ENCODE measurements at places on chromosomes 7 and 10.

DNA sequence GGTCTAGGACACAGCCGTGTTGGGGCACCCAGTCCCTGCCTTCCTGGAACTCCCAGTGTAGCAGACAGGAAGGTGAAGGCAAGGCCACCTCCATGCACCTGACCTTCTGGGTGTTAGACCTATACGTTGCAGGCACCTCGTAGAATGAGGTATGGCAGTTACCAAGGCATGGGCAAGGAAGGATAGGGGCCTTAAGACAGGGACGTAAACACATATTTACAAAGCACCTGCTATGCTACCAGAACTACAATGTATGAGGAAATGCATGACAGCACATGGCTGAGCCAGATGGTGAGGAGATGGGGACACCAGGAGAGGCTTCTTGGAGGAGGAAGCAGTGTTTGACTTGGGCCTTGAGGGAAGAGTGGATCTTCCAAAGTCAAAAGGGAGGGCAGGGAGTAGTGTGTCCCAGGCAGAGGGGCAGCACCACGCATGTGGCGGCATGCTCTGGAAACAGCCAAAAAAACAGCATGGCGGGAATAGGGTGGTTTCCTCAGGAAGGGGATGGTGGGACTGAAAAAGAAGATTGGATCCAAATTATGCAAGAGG, 231.2 kb downstream of the FANK1 start:
- H3K36me3 ChIP-seq: no peaks in the 10 kb centered on the region
- H3K27ac ChIP-seq: no peak overlapping the region
- no peaks in the 10 kb centered on the region for H3K4me1 ChIP-seq
- H3K27me3 ChIP-seq: no peaks in the 10 kb centered on the region

DNA sequence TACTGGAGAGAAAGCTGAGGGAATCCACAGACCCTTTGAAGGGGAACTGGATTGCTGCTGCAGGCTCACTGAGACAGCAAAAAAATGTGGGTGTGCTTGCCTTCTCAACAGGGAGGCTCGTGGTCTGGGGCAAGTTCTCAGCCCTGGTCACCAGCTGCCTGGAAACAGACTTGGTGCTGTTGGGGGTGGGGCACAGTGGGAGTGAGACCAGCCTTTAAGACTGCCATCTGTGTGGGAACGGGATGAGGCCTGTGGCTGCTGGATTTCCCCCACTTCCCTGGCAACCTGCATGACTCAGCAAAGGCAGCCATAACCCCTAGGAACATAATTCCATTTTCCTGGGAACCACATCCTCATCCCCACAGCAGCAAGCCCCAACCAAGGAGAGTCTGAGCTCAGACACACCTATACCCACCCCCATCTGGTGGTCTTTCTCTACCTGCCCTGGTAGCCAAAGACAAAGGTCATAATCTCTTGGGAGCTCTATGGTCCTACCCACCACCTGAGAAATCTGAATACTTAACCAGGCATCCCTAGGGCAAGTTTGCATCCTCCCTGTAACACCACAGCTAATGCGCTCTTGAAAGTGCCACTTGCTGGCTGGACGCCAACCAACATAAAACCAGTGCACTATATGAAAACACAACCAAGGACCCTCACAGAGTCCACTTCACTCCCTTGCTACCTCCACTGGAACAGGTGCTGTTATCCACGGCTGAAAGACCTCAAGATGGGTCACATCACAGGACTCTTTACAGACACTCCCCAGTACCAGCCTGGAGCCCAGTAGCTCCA, 45.0 kb upstream of the TFEC start:
- H3K4me3 ChIP-seq: no peak overlapping the region
- peak; percentile 34 for DNase-seq
- no peaks in the 10 kb centered on the region for H3K36me3 ChIP-seq
- H3K27me3 ChIP-seq: no peaks in the 10 kb centered on the region

DNA sequence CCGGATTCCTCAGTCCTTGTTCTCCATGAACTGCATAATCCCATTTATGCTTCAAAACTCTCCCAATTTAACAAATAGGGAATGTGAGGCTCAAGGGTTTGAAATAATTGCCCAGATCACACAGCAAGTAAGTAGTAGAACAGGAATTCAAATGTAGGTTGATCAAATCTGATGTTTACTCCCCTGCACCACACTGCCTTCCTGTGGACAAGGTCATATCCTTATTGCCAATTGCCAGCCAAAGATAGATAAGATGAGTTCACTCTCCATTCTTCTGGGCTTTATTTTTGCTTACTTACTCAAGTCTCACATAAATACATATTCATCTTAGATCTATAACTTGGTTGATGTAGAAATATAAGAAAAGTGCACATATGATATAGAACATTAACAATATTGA, 435.2 kb upstream of the ETV1 start:
- DNase-seq: no peak
- H3K27ac ChIP-seq: no peak overlapping the region
- no peaks in the 10 kb centered on the region for H3K27me3 ChIP-seq
- H3K4me3 ChIP-seq: no peak overlapping the region
- no peaks in the 10 kb centered on the region for H3K36me3 ChIP-seq

DNA sequence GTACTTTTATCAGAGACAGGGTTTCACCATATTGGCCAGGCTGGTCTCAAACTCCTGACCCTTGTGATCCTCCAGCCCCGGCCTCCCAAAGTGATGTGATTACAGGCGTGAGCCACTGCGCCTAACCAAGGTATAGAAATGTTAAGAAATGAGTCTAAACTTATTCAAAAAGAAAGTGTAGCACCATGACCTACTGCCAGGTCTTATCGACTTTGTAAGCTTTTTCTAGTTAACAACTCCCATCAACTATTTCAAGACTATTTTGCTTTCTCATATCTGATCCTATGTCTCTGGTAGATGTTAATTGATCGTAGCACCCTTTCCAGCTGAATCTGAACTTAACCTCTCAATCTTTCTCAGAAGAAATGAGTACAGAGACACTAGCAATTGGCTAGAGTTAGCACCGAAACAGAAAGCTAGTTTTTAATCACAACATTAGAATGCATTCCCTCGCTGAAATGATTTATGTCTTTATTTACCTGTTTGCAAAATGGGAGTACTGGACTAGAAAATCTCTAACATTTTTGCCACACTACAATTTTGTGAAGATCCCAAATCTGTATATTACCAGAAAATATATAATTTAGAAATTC, 114.0 kb upstream of the HGF start:
- H3K27me3 ChIP-seq: no peaks in the 10 kb centered on the region
- no peaks in the 10 kb centered on the region for H3K36me3 ChIP-seq
- no peak for DNase-seq

- H3K27ac ChIP-seq: no peak overlapping the region
- peaks cover 21% of the 10 kb centered on the region for H3K27me3 ChIP-seq
- no peak overlapping the region for H3K4me3 ChIP-seq
- no peak for DNase-seq
- peaks cover 28% of the 10 kb centered on the region for H3K4me1 ChIP-seq
- no peaks in the 10 kb centered on the region for H3K36me3 ChIP-seq
Observed at GRCh38 chr10:75410132-75411005, 8.8 kb upstream of the ZNF503 start.

DNA sequence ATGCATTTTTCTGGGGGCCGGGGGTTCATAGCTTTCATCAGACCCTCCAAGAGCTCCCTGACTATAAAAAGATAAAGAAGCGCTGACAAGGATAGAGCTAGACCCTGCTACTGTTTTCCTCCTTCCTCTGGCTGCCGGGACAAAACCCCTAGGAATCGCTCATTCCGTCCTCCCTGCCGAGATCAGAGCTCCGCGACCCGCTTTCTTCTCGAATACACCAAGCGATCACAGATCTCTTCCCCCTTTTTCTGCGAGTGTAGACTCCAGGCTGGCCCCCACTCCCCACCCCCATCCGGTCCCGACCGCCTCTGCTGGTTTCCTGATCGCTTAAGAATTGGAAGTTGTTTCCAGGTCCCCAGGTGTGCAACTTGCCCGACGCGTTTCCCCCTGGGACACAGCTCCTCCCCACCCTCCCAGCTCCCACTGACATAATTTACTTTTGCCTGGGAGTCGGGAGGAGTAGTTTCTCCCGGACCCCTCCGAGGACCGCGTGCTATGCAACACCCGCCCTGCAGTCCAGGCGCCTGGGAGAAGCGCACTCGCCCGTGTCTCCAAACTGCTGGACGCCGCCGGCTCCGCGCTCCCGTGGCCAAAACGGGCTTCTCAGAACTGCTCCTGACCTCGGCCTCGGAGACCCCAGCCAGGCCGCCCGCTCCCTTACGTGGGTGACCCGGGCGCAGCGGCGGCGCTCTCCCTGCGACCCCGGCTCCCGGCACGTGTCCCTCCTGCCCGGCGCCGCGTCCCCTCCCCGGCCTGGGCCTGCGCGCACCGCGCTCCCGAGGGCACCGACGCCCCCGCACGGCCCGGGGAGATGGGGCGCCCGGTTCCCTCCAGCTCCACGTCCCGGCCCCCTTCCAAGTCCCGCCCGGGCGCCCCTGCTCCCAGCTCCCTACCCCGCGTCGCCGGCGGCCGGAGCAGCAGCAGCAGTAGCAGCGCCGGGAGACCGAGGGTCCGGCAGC, 552 bp downstream of the IL15RA start:
- H3K27ac ChIP-seq: peak overlapping the region; percentile 84
- DNase-seq: peak; percentile 68
- no peaks in the 10 kb centered on the region for H3K36me3 ChIP-seq
- no peaks in the 10 kb centered on the region for H3K27me3 ChIP-seq

DNA sequence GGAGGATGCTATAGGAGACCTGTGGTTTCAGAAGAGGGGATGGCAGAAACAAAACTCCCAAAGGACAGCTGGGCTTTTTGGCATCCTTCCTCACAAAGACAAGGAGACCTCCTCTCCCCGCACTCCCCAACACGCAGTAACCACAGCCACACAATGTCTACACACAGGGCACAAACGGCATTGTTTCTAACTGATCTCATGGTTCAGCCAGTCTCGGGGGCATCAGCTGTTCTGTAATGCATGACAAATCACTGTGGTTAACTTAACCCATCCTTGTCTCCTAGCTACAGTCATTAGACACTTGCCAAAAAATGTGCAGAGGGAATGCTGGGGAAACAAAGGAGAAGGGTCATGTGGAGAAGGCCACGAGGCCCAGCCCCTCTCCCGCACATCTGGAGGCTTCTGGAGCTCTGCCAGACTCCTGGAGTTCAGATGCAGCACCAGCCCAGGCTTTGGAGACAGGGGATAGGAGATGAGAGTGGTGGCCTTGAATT, 7.6 kb upstream of the ADAMTS14 start:
- H3K27me3 ChIP-seq: peaks cover 5% of the 10 kb centered on the region
- H3K4me1 ChIP-seq: no peaks in the 10 kb centered on the region
- no peaks in the 10 kb centered on the region for H3K36me3 ChIP-seq
- no peak overlapping the region for H3K27ac ChIP-seq

DNA sequence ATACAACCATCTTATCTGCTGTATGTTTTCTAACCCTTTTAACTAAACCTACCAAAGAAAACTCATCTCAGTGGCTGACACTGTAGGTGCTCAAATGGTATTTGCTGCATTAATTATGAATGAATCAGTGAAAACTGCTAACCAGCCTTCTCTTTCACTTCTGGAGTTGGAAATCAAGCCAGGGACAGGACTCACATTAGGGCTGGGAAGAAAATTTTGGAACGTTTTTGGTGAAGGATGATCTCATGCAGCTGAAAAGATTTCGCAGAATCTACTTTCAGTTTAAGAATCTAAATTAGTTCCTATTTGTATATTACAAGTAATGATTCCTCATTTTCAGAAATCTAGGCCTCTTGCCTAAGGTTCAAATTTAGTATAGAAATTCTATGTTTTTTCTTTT, 12.9 kb downstream of the MTPN start:
- no peak overlapping the region for H3K4me3 ChIP-seq
- H3K4me1 ChIP-seq: peaks cover 90% of the 10 kb centered on the region
- peaks cover 6% of the 10 kb centered on the region for H3K36me3 ChIP-seq

DNA sequence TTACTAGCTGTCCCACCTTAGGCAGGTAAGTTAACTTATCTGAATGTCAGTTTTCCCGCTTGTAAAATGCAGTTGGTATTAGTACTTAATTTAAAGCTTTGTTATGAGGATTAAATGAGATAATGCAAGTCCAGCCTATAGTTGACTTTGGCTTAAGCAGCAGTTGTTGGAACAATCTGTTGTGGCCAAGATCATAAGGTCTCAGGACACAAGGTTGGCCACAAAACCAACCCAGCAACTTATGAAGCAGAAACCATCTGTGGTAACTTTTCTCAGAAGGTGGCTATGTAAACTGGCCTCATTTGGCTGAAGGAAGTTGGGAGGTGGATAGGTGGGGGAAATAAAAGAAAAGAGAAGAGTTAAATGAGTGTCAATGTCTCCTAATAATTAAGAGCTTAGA, 29.4 kb downstream of the ENTPD1 start:
- no peak for DNase-seq
- no peak overlapping the region for H3K4me3 ChIP-seq
- H3K27ac ChIP-seq: no peak overlapping the region
- no peaks in the 10 kb centered on the region for H3K27me3 ChIP-seq
- H3K4me1 ChIP-seq: no peaks in the 10 kb centered on the region

- H3K4me3 ChIP-seq: no peak overlapping the region
- H3K27me3 ChIP-seq: no peaks in the 10 kb centered on the region
- peak overlapping the region; percentile 70 for H3K27ac ChIP-seq
- H3K36me3 ChIP-seq: peaks cover 11% of the 10 kb centered on the region
- no peak for DNase-seq
- H3K4me1 ChIP-seq: peaks cover 99% of the 10 kb centered on the region
Observed at GRCh38 chr7:43645699-43646226, 62.9 kb downstream of the STK17A start.

GRCh38 chr7:28674359-28674782, 262.1 kb downstream of the CREB5 start:
- no peaks in the 10 kb centered on the region for H3K27me3 ChIP-seq
- H3K4me1 ChIP-seq: no peaks in the 10 kb centered on the region
- no peak overlapping the region for H3K27ac ChIP-seq
- H3K4me3 ChIP-seq: no peak overlapping the region
- no peaks in the 10 kb centered on the region for H3K36me3 ChIP-seq

DNA sequence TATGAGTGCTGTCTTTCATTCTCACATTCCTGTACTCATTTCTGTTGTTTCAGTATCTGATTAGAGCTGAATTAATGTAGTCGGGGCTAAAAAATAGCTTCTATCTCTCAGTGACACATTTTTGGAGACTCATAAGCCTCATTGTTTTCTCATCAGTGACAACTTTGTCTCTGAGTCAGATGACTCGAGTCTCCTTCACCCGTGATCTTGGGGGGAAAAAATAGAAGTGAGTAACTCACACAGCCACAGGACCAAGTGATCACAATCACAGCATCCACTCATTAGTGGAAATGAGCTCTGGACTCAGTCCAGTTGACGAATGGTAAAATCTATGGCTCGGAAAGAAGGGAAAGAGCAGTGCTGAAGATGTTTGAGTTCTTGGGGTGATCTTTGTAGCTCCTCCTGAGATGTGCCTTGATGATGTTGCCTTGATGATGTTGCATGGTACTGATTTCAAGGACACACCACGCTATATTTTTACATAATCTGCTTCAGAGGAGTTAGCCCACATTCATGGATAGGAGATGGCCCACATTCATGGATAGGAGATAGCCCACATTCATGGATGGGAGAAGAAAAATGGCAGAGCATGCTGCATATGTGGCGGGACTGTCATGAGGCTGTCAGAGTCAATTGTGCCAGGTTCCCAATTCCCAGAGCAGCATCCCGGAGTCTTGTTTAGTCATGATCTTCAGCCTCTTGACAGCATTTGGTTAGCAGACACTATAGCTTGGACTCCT, 214.7 kb downstream of the CELF2 start:
- peaks cover 97% of the 10 kb centered on the region for H3K4me1 ChIP-seq
- DNase-seq: peak; percentile 50
- H3K27me3 ChIP-seq: no peaks in the 10 kb centered on the region
